Stimulated activated CD8-positive, alpha-beta memory T cell treated with anti-CD3 and anti-CD28 coated beads, Interleukin-4, amount 100 ng/mL, for 1 hour (primary cell): ENCODE measurements at places on chromosomes 12 and 14.

DNA sequence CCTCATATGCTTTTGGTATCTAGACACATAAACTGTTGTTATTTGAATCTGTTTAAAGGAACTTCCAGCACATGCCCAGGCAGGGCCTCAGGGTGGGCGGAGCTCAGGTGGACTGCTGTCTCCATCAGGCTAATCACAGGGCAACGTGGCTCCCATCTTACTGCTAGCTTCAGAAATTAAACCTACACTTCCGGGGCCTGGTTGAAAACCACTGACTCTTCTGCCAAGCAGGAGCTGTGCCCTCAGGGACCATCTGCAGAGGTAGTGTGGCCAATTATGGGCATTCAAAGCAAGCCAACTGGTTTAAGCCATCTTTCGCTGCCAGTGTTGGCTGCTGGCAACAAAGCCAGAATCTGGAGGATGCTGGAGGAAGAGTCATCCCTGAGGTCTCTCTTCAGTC, 97.5 kb downstream of the TMX1 start:
- no peak for DNase-seq

DNA sequence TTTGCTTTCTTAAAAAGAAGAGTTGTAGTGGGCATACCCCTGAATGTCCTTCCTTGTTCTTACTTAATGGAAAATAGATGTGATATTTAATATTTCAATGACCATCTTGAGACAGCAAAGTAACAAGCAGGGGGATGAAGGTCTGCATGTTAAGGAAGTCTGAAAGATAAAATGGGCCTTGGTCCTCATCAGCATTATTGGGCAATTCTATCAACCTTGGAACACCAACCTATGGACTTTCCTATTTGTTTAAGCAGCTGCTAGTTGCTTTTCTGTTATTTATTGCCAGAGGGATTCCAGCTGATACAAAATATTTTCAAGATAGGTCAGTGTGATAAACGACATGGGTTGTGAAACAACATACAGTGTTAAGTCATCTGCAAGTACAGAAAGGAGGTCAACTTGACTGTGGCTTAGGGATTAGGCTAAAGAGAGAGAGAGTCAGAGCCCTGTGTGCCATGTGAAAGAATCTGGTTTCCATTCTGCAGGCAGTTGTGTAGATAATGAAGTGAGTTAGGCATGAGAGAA, 16.4 kb upstream of the A2M start:
- no peak for DNase-seq

GRCh38 chr14:21023817-21024584, 860 bp downstream of the NDRG2 start:
- no peak for DNase-seq

DNA sequence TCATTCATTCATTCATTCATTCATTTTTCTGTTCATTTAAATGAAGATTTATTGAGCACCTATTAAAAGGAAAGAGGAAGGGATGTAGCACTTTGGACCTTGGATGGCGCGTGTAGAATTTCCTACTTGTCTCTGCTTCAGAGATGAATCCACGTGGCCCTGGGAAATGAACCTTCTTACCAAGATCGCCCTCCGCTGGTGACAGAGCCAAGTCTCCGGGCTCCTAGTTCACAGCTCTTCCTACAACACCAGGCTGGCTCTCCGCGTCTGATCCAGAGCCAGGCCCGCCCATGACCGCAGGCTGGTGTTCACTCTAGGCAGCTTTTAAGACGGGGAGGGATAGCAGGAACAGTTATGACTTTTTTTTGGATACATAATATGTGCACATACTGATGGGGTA, 70.9 kb upstream of the PIWIL1 start:
- no peak for DNase-seq

- no peak for DNase-seq
Measured at GRCh38 chr14:53946404-53947093, 10.1 kb downstream of the BMP4 start.

GRCh38 chr14:100120522-100121269, 38.7 kb downstream of the DEGS2 start:
- no peak for DNase-seq

- no peak for DNase-seq
Measured at GRCh38 chr12:69252033-69252432, 12.7 kb downstream of the CPSF6 start.

- no peak for DNase-seq
Measured at GRCh38 chr12:105892362-105892910, 246.3 kb downstream of the NUAK1 start.

GRCh38 chr12:45685680-45686079, 43.8 kb upstream of the ARID2 start:
- DNase-seq, result no peak

GRCh38 chr14:87629788-87630187, 363.2 kb downstream of the GALC start:
- no peak for DNase-seq

DNA sequence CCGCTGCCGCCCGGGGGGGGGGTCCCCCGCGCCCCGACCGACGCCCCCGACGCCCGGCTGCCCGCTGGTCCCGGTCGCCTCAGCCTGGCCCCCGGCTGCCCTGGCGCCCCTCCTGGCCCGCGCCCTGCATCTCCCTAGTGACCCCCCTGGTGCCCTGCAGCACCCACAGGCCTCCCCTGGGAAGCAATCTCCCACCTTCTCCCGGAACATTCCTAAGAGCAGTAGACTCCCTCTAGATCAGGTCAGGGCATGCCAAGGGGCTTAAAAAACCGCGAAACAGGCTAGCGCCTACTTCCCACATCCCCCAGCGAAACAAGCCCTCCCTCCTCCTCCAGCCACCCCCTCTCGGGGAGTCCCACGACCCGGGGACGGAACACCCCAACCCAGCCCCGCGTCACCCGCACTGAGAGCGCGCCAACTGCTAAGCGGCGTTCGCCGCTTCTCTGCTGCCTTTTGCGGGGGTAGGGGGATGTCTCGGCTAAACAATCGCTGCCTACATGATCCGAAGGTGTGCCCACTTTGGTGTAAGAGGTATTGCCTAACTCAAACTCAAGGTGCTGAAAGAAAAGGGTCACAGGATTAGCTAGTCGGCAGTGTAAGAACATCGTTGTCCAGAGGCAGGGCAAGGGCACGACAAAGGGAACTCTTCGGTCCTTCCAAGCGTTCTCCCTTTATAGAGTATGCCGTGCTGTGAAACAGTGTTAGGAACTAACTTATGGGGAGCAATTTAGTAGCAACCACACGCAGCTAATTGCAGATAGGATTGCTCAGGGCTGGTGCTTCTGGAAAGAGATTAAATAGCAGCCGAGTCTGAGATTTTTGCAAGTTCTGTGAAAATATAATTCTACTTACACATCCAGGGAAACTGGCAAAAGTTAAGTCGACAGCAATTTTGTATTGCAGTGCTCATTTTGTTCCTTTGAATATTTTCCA, 619 bp upstream of the NTN4 start:
- DNase-seq, result no peak
